Spinal cord (tissue), 10 donors: ENCODE measurements at places on chromosomes 1 and 21.

DNA sequence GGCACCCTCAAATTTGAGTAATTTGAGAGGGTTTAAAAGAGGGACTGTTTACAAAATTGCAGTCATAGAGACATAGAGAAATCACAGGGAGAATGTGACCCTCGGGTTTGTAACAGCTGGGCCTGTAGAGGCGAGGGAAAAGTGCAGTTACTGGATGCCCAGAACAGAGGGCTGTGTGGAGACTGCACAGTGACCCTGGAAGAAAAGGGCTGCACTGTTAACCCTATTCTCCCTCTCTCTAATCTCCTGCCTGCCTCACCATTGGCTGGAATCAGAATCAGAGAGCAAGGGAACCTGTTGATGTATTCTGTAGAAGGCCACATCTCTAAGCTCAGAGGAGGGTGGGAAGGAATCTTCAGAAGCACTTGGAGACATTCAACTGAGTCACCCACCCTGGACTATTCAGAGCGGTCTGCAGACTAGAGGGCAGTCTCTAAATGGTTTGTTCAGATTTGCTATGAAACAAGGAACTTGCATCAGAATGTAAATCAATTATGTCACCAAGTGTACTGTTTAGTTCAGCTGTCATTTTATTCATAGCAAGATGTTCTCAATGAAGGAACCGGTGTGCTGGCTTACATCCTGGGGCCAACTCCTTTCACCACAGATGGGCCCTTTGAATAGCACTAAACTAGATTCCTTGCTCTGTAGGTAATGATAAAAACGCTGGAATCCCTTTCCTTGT is 132.2 kb upstream of the HOOK1 start:
- no peak for DNase-seq

- no peak for DNase-seq
Measured at GRCh38 chr1:197920414-197921117, 3.4 kb downstream of the LHX9 start.

DNA sequence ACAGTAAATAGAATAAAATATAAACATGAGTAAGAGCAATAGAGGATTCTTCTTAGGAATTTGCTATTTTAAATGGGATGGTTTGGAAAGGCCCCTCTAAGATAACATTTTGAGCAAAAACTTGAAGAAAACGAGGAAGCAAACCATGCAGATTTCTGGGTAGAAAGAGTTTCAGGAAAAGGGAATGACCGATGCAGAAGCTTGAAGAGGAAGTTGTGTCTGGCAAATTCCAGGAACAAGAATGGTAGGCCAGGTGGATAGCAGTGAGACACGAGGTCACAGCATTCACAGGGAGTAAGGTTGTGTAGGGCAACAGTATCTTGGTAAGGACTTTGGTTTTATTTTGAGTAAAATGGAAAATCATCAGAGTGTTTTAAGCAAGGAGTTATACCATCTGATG is 108.9 kb downstream of the PEX14 start:
- DNase-seq = no peak

DNA sequence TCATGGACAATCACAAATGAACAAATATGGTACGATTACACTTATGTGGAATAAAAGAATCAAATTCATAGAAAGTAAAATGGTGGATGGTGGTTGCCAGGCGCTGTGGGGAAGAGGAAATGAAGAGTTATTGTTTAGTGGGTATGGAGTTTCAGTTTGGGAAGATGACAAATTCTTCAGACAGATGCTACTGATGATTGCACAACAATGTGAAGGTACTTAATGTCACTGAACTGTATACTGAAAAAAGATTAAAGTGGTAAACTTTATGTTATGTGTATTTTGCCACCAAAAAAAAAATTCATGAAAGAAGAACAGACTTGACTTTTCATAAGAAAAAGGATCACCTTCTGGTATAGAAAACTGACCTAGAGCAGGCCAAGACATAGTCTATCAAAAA is 745.6 kb upstream of the CXADR start:
- no peak for DNase-seq

DNA sequence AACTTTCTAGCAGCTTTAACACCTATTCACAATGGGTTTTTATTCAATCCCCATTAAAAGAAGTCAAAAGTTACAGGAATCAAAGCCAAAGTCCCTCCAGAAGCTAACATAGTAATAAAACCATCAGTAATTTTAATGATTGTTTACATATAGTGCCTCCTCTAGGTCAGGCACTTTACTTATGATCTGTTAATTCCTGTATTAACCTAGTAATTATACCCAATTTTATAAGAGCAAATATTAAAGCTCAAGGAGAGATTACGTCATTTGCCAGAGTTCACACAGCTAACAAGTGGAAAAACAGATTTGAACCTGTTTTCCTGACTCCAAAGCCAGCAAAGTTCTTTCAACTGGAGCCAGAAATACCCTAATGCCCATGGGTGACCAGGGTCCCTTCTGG is 112.9 kb upstream of the F3 start:
- DNase-seq = no peak

- DNase-seq = no peak
Measured at GRCh38 chr1:149846593-149847466, 52.5 kb upstream of the BOLA1 start.

DNA sequence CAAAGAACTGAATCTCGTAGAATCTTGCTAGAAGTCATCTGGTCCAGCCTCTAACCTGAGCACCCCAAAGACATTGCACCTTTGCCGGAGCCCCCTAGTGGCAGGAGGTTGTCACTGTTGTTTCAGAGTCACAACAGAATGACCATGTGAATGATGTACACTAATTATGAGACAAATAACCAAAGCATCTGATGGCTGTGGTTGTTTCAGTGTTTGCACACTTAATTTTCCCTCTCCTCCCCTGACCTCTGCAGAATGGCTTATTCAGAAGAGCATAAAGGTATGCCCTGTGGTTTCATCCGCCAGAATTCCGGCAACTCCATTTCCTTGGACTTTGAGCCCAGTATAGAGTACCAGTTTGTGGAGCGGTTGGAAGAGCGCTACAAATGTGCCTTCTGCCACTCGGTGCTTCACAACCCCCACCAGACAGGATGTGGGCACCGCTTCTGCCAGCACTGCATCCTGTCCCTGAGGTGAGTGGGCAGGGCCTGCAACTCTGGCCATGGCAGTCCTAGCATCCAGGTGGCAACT is 26.4 kb downstream of the TRAF5 start:
- DNase-seq = no peak
